ENCODE measurements at places on chromosomes 16 and 17. TPM values are rescaled to one million over a fixed set of nuclear protein-coding genes. Genes with fewer than 3 reads are reported as not detected.

- peaks cover 52% of the 10 kb centered on the region for H3K27me3 ChIP-seq
- H3K4me3 ChIP-seq: no peak overlapping the region
- DNase-seq: no peak
- no peaks in the 10 kb centered on the region for H3K36me3 ChIP-seq
- H3K27ac ChIP-seq: no peak overlapping the region
Observed at GRCh38 chr17:50566886-50567285, 6.4 kb downstream of the CACNA1G start.

UNC45B gene
- not detected for total RNA-seq

PRSS36 gene
- 0.14 TPM for total RNA-seq

- no peaks in the 10 kb centered on the region for H3K36me3 ChIP-seq
Observed at GRCh38 chr17:20955427-20956323, 87.1 kb downstream of the USP22 start.

GRCh38 chr17:6853764-6854442 lies 22.4 kb upstream of the TEKT1 start:
- H3K27me3 ChIP-seq: peaks cover 14% of the 10 kb centered on the region
- H3K4me3 ChIP-seq: peak overlapping the region; percentile 59
- no peak overlapping the region for H3K27ac ChIP-seq
- H3K4me1 ChIP-seq: peaks cover 11% of the 10 kb centered on the region

GRCh38 chr16:50458667-50459495 lies 89.3 kb upstream of the NKD1 start:
- H3K4me3 ChIP-seq: no peak overlapping the region
- no peak for DNase-seq
- H3K4me1 ChIP-seq: peaks cover 8% of the 10 kb centered on the region
